ENCODE measurements at places on chromosomes 2 and 18.

DNA sequence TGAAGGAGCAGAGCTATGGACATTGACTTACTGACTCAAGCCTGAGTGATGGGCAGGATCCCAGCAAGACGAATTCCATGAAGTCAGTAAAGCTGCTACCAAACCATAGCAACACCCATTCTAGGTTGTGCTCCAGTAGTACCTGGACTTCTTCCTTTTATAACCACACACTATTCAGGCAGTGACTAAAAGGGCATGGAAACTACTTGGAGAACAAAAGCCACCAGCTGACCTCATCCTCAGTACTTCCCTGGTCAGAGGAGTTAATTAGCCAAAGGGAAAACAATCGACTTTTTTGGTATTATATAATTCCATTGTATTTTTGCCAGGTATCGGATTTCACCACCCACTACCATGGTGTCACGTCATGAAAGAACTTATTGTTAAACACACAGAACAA is 237.1 kb downstream of the TTC32 start:
- no peak for DNase-seq

DNA sequence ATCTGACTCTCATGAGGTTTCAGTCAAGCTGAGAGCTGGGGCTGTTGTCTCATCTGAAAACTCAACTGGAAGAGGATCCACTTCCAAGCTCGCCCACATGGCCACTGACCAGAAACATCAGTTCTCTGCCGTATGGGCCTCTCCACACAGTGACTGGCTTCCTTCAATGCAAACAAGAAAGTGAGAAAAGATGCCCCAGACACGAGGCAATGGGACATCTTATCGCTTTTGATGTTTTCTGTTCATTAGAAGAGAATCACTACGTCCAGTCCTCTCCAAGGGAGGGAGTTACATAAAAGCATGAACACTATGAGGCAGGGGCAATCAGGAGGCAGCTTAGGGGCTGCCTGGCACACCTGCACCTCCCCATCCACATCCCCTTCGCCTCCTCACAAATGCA is 307.1 kb upstream of the EPAS1 start:
- no peak for DNase-seq

DNA sequence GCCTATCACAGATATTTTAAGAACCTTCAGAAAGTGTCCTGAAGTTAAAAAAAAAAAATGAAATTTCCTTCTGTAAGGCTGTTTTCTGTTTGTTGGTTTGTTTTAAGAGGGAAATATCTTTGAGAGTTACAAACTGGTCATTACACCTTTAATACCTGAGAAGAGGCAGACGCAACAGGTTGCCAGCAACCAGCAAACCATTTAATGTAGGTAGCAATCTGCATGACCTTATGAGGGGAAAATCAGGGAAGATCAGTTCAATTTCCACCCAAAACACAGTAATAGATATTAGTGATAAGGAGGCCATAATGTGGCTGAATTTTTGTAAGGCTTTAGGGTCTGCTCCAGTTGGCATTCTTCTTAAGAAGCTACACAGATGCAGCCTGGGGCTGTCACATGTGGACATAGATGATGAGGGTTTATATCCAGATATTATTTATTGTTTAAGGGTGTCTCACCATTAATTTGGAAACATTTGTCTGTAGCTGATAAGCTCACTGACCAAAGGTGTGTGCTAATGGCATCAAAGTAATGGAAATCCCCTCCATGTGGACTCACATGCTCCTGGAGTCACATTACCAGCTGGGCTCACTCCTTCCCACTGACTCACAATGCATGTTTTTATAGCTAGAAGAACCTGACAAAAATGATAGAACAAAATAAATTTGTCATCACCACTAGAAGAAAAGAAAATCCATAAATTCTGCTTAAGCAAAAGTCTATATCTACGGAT is 83.5 kb upstream of the DTNA start:
- no peak for DNase-seq

GRCh38 chr18:76472829-76473228 is 22.2 kb downstream of the ZNF516 start:
- DNase-seq: no peak

DNA sequence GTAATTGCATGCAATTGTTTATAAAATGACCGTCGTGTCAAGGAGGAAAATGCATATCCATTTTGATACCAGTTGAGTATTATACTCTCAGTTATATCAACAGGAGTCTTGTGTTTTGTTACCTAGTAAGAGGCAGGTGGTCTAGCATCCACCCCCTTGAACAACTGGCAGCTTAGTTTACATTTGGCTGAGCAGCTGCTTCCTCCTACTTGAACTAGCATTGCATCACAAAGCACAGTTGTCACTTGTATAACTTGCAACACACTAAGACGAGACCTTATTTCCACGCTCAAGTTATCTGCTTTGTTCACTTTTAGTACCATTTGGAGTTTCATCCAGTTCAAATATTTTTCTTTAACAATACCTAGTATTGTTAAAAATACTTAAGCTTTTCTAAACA is 75.4 kb upstream of the UBE2E3 start:
- no peak for DNase-seq

DNA sequence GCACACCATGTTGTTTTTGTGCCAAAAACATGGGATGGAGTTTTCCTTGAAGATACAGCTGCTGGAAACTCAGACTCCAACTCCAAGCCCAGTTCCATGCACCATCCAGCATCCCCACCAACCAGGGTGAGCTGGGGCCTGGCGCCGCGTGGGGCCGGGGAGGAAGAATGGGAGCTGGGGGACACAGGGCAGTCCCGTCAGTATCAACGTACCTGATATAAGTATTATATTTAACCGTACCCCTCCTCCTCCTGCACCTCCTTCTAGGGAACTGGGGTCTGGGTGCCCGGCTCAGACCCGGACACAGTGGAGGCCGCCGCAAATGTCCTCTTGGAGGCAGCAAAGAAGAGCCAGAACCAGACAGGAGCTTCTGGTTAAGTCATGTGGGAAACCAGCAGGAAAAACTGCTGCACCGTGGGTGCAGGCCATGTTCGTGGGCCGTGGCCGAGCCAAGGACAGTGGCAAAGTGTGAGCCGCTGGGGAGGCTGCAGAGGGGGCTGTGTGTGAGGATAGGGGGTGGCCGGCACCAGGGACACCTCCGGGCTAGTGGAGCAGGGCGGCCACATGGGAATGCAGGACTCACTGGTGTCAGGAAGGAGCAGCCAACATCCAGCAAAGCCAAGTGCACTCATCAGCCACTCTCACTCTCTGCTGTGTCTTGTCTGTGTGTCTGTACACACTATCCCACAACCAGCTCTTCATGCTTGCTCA is 112.6 kb downstream of the TMEM18 start:
- DNase-seq: no peak

GRCh38 chr2:28710545-28710944 is 41.1 kb upstream of the PPP1CB start:
- no peak for DNase-seq

GRCh38 chr2:28997237-28997846 is 16.2 kb downstream of the TOGARAM2 start:
- DNase-seq: no peak

DNA sequence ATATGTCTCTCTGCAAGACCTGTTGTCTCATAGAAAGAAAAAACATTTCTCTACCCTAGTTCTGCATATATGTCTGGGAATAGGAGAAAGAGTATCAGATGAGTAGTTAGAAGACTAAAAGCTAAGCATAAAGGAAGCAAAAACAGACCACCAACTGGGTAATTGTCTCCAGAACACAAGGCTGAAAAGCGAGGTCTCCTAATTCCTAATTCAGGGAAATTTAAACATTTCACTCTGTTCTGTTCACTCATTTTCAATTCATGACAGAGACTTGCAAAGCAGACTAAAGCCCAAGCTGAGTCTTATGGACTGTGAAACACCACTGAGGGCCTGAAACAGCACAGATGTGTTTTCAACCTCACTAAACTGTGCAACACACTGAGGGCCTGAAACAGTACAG is 224.4 kb upstream of the TMEM200C start:
- no peak for DNase-seq

DNA sequence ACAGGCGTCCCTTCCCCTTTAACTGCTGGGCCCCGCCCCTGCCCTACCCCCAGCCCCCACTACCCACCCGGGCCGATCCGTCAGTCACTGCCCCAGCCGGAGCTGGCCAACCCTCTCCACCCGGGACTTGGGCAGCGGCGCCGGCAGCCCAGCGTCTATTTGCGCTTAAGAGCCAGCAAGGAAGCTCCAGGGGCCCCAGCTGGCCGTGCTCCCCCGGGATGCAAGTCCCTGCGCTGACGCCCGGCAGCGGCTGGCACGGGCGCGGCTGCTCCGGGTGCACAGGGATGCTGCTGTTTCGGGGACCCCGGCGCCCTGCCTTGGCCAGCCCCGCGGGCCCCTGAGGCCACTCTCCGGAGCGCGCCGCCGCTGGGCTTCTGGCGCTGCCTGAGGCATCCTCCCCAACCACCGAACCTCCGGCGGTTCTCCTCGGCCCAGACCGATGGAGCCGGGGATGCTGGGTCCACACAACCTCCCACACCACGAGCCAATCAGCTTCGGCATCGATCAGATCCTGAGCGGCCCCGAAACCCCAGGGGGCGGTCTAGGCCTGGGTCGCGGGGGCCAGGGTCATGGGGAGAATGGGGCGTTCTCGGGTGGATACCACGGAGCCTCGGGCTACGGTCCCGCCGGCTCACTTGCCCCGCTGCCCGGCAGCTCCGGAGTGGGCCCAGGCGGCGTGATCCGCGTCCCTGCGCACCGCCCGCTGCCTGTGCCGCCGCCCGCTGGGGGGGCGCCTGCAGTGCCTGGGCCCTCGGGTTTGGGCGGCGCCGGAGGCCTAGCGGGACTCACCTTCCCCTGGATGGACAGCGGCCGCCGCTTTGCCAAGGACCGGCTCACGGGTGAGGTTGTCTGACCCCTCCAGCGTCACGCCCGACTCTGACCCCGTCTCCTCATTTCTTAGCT is at the start of gene TLX2:
TSS of gene TLX2 (plus strand) at position 83 of the 903 bp plus-strand sequence. CDS start at position 440, 357 bp downstream.
- no peak for DNase-seq

- no peak for DNase-seq
Measured at GRCh38 chr2:212537726-212538304, 787 bp downstream of the ERBB4 start.

DNA sequence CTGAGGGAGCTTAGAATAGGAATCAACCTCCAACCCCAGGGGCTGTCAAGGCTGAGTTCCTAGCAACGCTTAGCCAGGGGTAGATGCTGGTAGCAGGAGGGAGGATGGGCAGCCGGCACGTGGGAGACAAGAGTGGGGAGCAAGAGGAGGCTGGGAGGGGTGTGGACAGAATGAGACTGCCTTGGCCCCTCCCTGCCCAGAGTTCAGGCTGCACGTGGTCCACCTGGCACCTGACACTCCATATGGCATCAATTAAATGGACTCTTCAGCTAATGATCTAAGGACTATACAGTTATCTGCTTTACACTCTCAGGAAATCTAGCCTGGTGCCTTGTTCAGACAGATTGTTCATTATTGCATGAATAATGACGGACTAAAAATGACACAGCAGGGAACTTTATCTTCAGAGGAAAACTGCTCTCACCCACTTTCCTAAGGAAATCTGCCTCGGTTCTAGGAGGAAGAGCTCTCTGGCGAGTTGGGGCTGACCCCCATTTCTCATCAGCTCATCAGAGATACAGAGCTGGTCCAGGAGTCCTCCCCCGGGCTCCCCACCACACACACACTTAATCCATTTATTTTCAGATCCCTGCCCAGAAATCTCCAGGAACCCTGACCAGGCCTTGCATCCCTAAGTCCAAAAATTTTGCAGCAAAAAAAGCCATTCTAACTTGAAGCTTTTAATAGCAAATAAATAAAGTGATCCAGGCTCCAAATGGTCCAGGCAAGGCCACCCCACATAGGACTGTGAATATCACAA is 102.1 kb upstream of the CDC42EP3 start:
- DNase-seq: no peak

- DNase-seq: no peak
Measured at GRCh38 chr2:233209533-233210171, 41.8 kb upstream of the ATG16L1 start.

GRCh38 chr2:8030573-8031303 is 651.1 kb upstream of the ID2 start:
- no peak for DNase-seq

GRCh38 chr2:201639205-201639604 is 4.1 kb downstream of the TMEM237 start:
- DNase-seq: no peak

GRCh38 chr18:48767090-48767690 is 183.6 kb downstream of the SMAD7 start:
- no peak for DNase-seq

DNA sequence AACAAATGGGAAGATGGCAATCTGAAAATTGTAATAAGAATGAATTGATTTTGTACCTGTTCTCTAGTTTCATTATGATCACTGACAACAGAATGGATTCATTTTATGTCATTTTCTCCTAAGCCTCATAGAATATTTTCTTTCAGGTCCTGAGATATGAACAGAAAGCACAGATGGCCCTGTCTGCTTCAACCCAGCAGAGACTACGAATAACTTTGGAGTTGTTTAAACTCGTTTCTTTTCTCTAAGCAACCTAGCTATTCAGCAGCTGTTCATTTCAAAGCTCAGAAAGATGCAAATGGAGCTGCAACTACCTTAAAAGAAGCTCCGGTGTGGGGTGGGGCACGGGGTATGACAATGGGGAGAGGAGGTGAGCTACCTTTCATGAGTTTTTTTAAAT is 124.9 kb downstream of the ALK start:
- DNase-seq: no peak

- DNase-seq: peak; percentile 15
Measured at GRCh38 chr2:84741182-84741822, 139.6 kb downstream of the TRABD2A start.

GRCh38 chr2:97969081-97970067 is 26.4 kb downstream of the TMEM131 start:
- DNase-seq: no peak

GRCh38 chr18:77059294-77059916 is 73.2 kb downstream of the MBP start:
- no peak for DNase-seq

DNA sequence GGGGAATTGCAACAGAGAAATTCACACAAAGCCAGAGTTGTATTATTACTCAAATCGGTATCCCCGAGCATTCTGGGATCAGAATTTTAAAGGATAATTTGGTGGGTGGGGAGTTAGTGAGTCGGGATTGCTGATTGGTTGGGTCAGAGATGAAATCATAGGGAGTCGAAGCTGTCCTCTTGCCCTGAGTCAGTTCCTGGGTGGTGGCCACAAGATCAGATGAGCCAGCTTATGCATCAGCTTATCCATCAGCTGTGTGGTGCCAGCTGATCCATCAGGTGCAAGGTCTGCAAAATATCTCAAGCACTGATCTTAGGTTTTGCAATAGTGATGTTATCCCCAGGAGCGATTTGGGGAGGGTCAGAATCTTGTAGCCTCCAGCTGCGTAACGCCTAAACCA is 34.3 kb upstream of the ITM2C start:
- DNase-seq: no peak

GRCh38 chr18:62165583-62165982 is 21.3 kb downstream of the PIGN start:
- no peak for DNase-seq

DNA sequence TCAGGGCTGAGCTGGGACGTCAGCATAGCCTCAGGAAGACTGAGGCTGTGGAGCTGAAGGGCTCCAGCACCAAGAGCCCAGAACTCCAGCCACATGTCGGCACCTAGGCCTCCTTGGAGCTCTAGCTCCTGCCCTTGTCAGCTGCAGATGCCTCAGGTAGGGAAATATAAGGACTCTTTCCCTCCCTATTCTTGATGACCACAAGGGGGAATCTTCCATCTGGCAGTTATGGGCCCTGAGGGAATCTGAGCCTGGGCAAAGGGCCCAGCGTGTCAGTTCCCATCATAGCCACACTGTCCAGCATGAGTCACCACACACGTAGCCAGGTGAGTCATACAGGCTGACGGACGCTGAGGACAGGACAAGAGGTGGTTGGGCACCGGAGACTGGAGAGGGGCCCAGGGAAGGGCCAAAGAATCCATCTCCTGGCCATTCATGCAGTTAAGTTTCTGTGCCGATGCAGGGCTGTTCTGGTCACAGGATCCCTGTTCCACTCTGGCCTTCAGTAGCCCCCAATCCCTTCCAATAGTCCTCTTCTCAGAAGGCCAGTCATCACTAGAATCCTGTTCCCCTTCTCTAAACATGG is 1.8 kb downstream of the MPV17 start:
- DNase-seq: no peak
